ENCODE measurements at places on chromosomes 3 and 15.

- DNase-seq: no peak
Measured at GRCh38 chr3:88364926-88365325, 215.2 kb downstream of the C3orf38 start.

DNA sequence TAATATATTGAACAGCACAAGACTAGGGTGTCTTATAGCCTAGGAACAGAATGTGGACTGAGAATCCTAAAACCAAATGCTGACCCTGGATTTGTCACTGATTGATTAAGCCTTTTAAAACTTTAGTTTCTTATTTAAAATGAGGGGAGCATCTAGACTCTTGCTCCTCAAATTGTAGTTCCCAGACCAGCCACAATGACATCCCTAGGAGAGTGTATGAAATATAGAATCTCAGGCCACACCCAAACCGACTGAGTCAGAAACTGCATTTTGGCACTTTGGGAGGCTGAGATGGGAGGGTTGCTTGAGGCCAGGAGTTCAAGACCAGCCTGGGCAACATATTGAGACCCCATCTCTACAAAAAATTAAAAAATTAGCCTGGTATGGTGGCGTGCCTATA is 287.8 kb upstream of the UMPS start:
- DNase-seq: no peak

GRCh38 chr3:24498796-24499195 is 4.1 kb upstream of the THRB start:
- DNase-seq: no peak

DNA sequence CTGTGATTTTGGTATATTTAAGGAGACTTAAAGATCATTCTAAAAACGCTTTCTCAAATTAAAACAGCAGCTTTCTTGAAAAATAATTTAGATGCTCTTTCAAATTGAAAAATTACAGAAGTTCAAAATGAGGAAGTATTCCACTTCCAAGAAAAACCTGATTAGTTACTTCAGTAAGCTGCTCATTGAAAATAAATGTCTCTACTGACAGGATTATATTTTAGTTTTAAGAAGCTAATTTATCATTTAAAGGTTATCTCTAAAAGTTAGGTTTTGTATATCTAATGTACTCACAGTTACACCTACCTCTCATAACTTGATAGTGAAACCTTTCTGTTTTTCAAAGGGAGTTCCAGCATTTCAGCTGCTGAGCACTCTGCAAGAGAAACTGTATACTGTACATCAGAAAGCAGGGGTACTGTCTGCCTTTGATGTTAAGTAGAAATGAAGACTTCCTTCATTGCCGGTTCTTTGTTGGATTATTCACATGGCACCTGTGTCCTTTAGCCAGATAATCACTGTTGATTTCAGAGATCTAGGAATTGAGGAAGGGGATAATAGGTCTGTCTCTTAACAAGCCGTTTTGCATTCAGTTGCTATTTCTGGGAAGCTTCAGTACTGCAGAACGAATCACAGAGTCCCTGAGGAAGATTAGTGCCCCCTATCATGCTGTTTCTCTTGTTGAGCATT is 161.6 kb downstream of the TCF12 start:
- no peak for DNase-seq

DNA sequence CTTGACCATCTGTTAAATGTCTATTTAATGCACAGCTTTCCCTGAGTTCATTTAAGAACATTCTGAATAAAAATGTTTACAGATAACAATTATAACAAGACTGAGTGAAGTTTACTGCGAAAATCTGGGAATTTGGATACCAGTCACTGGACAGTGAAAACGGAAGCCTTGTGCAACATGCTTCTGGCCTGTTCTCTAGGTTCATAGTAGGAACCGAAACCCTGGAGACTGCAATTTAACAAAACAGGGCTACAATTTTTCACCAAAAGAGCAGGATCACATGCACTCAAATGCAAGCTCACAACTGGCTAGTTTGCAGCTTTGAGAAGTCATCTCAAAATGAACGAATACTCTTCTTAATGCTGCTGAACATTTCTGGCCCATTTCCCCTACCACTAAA is 435.9 kb downstream of the NR2F2 start:
- no peak for DNase-seq

DNA sequence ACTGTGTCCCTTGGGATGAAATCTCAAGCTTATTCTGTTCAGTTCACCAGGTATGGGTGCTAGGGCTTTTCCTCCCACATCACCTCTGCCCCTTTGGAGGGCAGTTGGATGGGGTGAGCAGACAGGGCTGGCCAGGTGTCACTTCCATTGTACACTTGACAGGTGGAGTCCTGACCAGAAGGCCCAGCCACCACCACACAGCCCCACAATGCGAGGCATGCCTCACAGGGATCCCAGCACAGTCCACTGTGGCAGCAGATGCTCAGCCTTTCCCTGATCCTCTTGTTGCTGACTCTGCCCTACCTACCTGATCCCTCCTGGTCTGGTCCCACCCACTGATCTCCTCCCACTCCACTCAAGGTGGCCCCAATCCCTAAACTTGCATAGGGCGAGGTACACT is 88.2 kb downstream of the ANP32A start:
- DNase-seq: no peak

DNA sequence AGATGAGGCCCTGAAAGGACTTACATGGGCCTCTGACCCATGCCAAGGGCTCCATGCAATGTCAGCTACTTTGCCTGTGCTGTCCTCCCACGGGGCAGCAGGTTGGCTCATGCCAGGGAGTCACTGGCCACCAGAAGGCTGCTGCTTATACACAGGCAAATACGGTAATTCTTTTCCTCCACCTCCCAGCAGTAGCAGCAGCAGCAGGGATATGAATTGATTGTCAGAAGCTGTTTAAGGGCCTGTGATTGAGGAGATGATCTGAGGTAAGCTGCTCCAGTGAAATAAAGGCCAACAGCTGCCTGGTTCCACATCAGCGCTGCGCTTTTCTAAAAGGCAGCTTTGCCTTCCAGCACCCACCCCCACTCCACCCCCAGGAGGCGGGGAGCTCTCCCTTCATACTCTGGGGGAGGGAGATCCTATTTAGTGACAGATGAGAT is 250.5 kb downstream of the SHQ1 start:
- no peak for DNase-seq

DNA sequence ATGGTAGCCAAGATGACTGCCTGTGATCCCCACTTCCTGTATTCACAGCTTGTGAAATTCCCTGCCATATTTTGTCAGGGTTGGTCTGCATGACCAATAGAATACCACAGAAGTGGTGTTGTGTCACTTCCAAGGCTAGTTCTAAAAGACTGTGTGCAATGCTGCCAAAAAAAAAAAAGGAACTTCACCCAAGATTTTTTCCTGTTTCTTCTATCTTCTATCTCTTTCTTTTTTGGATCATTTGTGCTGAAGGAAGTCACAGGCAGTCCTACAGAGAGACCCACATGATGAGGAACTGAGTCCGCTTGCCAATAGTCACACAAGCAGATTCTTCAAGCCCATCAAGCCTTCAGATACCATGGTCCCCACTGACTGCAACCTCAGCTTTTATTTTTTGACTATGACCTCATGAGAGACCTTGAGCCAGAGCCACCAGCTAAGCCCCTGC is 18.1 kb upstream of the RAF1 start:
- DNase-seq: no peak

DNA sequence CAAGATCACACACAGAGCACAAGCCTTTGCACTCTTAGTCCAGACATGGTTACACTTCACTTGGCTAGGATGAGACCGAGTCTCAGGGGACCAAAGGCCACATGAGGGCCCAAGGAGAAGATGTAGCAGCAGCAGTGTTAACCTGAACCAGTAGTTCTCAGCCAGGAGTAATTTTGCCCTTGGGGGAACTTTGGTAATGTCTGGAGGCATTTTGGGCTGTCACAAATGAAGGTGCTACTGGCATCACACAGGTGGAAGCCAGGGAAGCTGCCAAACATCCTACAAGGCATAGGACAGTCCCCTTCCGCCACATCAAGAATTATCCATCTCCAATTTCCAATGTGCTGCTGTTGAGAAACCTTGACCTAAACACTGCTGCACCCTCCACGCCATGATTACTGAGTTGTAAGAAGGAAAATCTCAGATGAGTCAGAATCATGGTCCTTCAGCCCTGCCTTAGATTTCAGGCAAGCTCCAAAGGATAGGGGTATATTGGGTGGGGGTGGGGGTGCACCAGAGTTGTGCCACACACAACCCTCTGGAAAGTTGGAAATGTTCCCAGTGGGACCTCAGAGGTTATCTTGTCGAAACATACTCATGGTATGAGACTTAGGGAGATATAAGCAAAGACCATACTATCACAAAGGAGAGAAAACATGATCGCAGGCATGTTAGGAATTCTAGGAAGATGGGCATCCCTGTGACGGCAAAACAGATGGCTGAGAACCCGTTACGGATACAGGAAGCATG is 36.2 kb downstream of the SEMA5B start:
- no peak for DNase-seq
